Aorta (tissue), 5 donors: ENCODE measurements at places on chromosomes 3 and 15. TPM values are rescaled to one million over a fixed set of nuclear protein-coding genes. Genes with fewer than 3 reads are reported as not detected.
A peak's percentile ranks its signal among the peaks of the same experiment; 100 is the strongest.

GRCh38 chr3:60989626-60990441 is 261.4 kb downstream of the FHIT start:
- no peaks in the 10 kb centered on the region for H3K27me3 ChIP-seq
- no peaks in the 10 kb centered on the region for H3K36me3 ChIP-seq
- no peaks in the 10 kb centered on the region for H3K4me1 ChIP-seq
- no peak overlapping the region for H3K4me3 ChIP-seq

DNA sequence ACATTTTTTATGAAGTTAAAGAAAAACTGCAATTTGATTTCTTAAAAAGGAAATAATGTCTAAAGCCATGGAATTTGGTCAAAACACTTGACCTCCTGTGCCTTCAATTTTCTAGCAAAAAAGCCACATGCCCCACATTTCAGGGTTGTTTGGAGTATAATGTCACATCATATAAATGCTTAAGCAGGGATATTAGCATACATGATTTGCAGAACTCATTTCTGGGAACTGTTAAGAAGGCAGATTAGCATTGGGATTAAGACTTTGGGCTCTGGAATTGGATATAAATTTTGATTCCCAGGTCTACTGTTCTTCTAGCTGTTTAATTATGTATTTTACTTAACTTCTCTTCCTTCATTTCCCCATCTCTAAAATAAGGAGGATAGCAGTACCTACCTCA is 59.2 kb downstream of the CDIN1 start:
- H3K4me3 ChIP-seq, result no peak overlapping the region
- no peaks in the 10 kb centered on the region for H3K4me1 ChIP-seq
- peaks cover 3% of the 10 kb centered on the region for H3K36me3 ChIP-seq
- H3K27ac ChIP-seq, result no peak overlapping the region
- DNase-seq, result no peak
- no peaks in the 10 kb centered on the region for H3K27me3 ChIP-seq

DNA sequence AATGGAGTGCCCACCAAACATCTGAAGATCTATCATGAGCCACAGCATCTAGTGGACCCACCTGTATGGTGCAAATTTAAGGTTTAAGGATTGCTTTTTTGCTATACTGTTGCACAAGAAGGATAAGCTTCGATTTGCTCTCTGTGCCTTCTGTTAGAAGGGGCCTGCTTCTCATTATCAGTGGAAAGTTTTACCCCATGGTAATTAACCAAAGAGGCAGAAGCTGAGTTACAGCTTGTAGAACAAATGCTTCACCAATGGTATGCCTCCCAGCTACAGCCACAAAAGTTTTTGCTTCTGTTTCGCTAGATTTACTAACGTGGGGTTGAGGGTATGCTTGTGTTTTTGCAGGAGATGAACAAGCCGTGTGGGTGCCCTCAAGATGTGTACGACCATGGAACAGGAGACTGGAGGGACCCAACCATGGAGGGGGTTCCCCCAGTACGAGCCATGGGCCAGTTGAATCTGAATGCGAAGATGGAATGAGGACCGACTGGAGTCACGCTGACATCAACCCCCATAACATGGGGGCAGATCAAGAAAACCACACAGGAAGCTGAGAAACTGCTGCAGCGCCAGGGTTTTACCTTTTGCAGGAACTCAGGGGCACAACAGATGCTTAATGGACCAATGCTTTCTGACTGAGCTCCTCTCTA is 43.5 kb downstream of the ACAD9 start:
- H3K27me3 ChIP-seq, result no peaks in the 10 kb centered on the region
- peak; percentile 15 for DNase-seq
- no peaks in the 10 kb centered on the region for H3K36me3 ChIP-seq
- H3K27ac ChIP-seq, result no peak overlapping the region
- no peak overlapping the region for H3K4me3 ChIP-seq
- no peaks in the 10 kb centered on the region for H3K4me1 ChIP-seq

DNA sequence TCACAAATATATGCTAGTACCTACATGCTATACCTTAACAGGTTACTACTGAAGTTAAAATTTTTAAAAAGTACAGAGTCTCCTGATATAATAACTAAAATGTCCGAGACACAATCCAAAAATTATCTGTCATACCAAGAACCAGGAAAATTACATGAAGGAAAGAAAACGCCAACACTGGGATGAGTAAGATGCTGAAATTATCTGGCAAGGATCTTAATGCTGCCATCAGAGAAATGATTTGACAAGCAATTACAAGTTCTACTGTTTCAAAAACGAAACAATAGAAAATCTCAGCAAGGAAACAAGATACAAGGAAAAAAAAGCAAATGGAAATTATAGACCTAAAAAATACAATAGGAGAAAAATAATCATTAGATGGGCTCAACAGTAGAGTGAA is 92.5 kb downstream of the UBE3A start:
- H3K4me3 ChIP-seq, result no peak overlapping the region
- no peaks in the 10 kb centered on the region for H3K4me1 ChIP-seq
- no peak overlapping the region for H3K27ac ChIP-seq
- H3K36me3 ChIP-seq, result no peaks in the 10 kb centered on the region
- DNase-seq, result no peak
- no peaks in the 10 kb centered on the region for H3K27me3 ChIP-seq

DNA sequence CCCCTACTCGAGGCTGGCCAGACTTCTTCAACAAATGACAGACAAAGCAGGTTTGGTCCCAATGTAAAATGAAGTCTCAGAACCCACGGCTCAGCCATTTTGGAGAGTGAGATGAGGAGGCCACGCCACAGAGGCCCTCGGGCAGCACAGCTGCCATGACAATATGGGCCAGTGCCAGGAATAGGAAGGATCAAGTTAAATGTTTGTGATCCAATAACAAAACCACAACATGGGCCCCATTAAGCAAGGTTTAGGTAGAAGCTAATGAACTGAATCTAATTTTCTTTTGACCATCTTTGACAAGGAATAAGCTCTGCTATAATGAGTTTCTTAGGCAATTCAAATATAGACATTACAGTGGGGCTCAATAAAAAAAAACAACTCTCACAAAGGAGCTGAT is 52.6 kb downstream of the RFTN1 start:
- no peaks in the 10 kb centered on the region for H3K36me3 ChIP-seq
- no peak overlapping the region for H3K4me3 ChIP-seq
- no peaks in the 10 kb centered on the region for H3K27me3 ChIP-seq
- no peak overlapping the region for H3K27ac ChIP-seq
- H3K4me1 ChIP-seq, result peaks cover 10% of the 10 kb centered on the region

- no peaks in the 10 kb centered on the region for H3K27me3 ChIP-seq
- DNase-seq, result no peak
- H3K4me3 ChIP-seq, result no peak overlapping the region
- H3K27ac ChIP-seq, result no peak overlapping the region
These were observed 291.3 kb upstream of the TRIM42 start for GRCh38 chr3:140386357-140387100.

- no peak overlapping the region for H3K4me3 ChIP-seq
- H3K36me3 ChIP-seq, result no peaks in the 10 kb centered on the region
- H3K27ac ChIP-seq, result no peak overlapping the region
- H3K4me1 ChIP-seq, result no peaks in the 10 kb centered on the region
- no peak for DNase-seq
These were observed 39.6 kb downstream of the HGD start for GRCh38 chr3:120642368-120642948.

GRCh38 chr3:114022145-114022802 is 34.1 kb downstream of the CCDC191 start:
- H3K27ac ChIP-seq, result no peak overlapping the region
- no peaks in the 10 kb centered on the region for H3K4me1 ChIP-seq
- DNase-seq, result no peak

DNA sequence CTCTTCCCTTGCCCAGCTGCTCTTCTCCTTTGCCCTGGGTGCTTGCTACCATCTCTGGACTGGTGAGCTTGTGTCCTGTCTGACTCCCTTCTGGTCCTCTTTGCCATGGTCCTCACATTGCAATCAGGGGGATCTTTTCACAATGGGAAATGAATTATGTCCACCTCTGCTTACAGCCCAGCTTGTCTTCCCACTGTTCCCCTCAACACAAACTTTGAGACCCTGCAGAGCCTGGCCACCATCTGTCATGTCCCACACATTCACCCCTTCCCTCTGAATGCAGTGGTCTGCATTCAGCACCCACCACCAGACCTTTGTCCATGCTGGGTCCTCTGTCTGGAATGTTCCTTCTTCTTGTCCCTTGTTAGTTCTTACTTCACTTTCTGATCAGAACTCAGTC is 100.5 kb downstream of the ABHD5 start:
- no peak overlapping the region for H3K27ac ChIP-seq
- no peaks in the 10 kb centered on the region for H3K36me3 ChIP-seq
- no peaks in the 10 kb centered on the region for H3K27me3 ChIP-seq
- DNase-seq, result no peak
- no peak overlapping the region for H3K4me3 ChIP-seq
- no peaks in the 10 kb centered on the region for H3K4me1 ChIP-seq

DNA sequence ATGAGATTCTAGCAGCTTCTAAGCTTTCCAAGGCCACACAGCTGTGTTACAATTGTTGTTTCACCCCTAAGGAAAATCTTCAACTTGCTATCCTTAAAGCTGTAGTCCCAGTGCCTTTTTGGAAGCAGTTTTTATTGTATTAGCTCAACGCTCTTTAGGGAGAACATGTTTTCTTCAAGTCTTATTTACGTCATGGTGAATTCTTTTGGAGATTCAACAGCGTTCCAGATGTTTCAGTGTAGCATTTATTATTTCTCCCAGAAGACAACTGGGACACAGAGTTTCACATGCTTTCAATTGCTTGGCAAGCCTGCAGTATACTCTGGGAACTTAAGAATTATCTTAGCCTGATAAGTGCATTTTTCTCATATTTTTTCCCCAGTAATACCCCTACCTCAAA is 888.3 kb downstream of the PLOD2 start:
- H3K27ac ChIP-seq, result no peak overlapping the region
- no peak overlapping the region for H3K4me3 ChIP-seq
- no peak for DNase-seq
- peaks cover 2% of the 10 kb centered on the region for H3K4me1 ChIP-seq
- no peaks in the 10 kb centered on the region for H3K36me3 ChIP-seq
- no peaks in the 10 kb centered on the region for H3K27me3 ChIP-seq

- no peak overlapping the region for H3K4me3 ChIP-seq
- DNase-seq, result no peak
- no peaks in the 10 kb centered on the region for H3K27me3 ChIP-seq
- H3K27ac ChIP-seq, result no peak overlapping the region
These were observed 46.8 kb downstream of the COL6A5 start for GRCh38 chr3:130392266-130392665.

- H3K27me3 ChIP-seq, result no peaks in the 10 kb centered on the region
- no peaks in the 10 kb centered on the region for H3K36me3 ChIP-seq
- no peak overlapping the region for H3K4me3 ChIP-seq
These were observed 188.2 kb downstream of the VPS13C start for GRCh38 chr15:61871926-61872522.

DNA sequence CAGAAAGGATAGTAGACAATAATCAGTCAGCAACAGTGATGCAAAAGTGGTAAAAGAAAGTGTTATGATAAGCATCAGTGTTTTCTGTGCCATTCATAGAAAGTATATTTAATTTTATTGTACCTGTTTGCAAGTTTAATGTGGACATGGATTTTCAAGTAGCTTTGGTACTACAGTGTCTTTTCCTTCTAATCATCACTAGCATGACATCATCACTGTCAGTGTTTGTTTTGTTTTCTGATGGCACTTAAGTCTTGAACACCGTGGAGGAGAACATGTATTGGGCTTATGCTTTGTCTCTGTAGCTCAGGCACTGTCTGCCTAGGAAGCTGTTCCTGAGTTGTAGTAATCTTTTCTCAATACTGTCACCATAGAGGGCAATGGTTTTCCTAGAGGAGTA is 41.9 kb downstream of the SETD5 start:
- no peak overlapping the region for H3K27ac ChIP-seq
- H3K4me1 ChIP-seq, result no peaks in the 10 kb centered on the region
- no peak overlapping the region for H3K4me3 ChIP-seq
- no peaks in the 10 kb centered on the region for H3K27me3 ChIP-seq
- DNase-seq, result no peak

GRCh38 chr3:133880886-133881455 is 14.7 kb downstream of the RAB6B start:
- no peaks in the 10 kb centered on the region for H3K36me3 ChIP-seq
- no peaks in the 10 kb centered on the region for H3K27me3 ChIP-seq
- DNase-seq, result no peak
- no peaks in the 10 kb centered on the region for H3K4me1 ChIP-seq
- no peak overlapping the region for H3K27ac ChIP-seq
- no peak overlapping the region for H3K4me3 ChIP-seq

DNA sequence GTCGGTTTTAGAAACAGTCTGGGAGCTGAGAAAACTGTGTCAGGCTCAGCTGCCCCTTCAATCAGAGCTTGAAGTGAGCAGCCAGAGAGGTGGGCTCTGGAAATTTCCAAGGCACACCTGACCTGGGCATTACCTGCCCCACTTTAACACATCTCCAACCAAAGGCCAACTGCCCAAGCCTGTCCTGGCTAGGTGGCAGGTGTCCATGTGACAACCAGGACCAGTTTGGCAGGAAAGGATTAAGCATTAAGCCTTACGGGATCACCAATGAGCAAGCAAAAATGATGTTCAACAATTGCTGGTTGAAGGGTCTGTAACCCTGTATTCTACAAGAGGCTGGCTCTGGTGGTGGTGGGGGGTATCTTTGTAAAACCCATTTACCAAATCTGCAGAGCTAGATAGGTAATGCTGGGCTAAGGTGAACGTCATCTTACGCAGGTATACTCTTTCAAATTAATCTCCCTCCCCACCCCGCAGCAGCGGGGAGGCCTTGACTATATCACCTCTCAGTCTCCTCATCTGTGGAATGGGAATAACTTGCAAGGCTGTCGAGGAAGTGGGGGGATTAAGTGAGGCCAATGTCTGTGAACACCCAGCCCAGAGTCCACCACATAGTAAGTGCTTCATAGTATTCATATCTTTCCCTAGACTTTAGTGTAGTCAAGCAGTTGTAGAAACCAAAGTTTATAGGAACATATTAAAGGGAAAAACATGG is 183.2 kb downstream of the MEGF11 start:
- H3K36me3 ChIP-seq, result no peaks in the 10 kb centered on the region
- no peak for DNase-seq
- no peaks in the 10 kb centered on the region for H3K4me1 ChIP-seq
- H3K4me3 ChIP-seq, result no peak overlapping the region

DNA sequence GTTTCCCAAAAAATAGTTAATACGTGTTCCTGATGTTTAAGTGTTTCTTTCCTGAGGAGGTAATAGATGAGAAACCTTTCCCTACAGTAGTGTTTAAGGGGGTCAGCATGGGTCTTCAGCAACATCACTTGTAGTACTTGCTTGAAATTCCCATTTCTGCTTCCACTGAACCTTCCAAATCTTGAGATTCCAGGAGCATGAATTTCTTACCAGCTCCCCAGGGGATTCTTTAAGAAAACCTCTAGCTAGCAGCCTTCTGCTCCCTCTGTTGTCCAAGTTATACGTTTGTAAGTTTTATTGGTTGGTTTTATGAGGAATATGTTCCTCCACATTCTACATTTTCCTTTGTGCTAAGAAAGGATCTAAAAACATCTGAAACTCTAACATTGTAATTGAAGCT is 38.2 kb upstream of the ACP3 start:
- no peaks in the 10 kb centered on the region for H3K4me1 ChIP-seq
- H3K27me3 ChIP-seq, result no peaks in the 10 kb centered on the region
- H3K27ac ChIP-seq, result no peak overlapping the region
- no peak overlapping the region for H3K4me3 ChIP-seq
- H3K36me3 ChIP-seq, result no peaks in the 10 kb centered on the region

GRCh38 chr15:42152196-42152920 is 4.1 kb downstream of the PLA2G4F start:
- H3K27ac ChIP-seq, result no peak overlapping the region
- H3K36me3 ChIP-seq, result no peaks in the 10 kb centered on the region
- DNase-seq, result no peak
- H3K4me3 ChIP-seq, result no peak overlapping the region

SLC9C1 gene
- 0.29 TPM for total RNA-seq

RASL12 gene
- 86.9 TPM for total RNA-seq

IL17RD gene
- total RNA-seq, result 4.3 TPM

CFAP91 gene
- total RNA-seq, result 3.7 TPM

TGM5 gene
- 0.84 TPM for total RNA-seq

SNRPA1 gene
- total RNA-seq, result 49.2 TPM

TLR9 gene
- total RNA-seq, result 0.81 TPM
